ENCODE measurements at places on chromosomes 4 and X. TPM values are rescaled to one million over a fixed set of nuclear protein-coding genes. Genes with fewer than 3 reads are reported as not detected.

- peaks cover 5% of the 10 kb centered on the region for H3K4me1 ChIP-seq
- H3K4me3 ChIP-seq: peak overlapping the region; percentile 63
- peaks cover 10% of the 10 kb centered on the region for H3K36me3 ChIP-seq
- peak overlapping the region; percentile 67 for H3K27ac ChIP-seq
- H3K27me3 ChIP-seq: no peaks in the 10 kb centered on the region
- peak; percentile 43 for DNase-seq
Measured at GRCh38 chrX:135295238-135295943, 13.9 kb upstream of the ETDC start.

The PARM1 gene
- total RNA-seq: 0.48 TPM

DNA sequence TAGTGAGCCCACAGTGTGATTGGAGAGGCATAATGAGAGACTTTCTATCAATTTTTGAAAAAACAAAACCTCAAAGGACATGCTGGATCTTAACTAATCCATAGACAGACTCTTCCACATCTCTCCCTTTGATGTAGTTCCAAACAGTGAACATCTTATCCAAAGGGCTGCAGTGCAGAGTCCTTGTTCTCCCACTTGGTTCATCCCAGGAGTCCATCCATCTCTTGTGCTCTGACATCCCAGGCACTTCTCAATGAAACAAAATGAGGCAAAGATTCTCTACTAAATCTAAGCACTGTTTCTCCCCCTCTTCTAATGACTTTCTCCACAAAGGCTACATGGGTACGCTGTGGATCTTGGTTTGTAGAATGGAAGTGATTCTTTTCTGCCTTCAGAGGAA, 8.3 kb downstream of the SHROOM3 start:
- H3K27me3 ChIP-seq: no peaks in the 10 kb centered on the region
- no peaks in the 10 kb centered on the region for H3K36me3 ChIP-seq
- H3K4me1 ChIP-seq: no peaks in the 10 kb centered on the region
- H3K4me3 ChIP-seq: no peak overlapping the region
- DNase-seq: no peak

- no peak overlapping the region for H3K4me3 ChIP-seq
- no peaks in the 10 kb centered on the region for H3K27me3 ChIP-seq
- H3K4me1 ChIP-seq: no peaks in the 10 kb centered on the region
- no peak for DNase-seq
- H3K27ac ChIP-seq: no peak overlapping the region
Measured at GRCh38 chrX:112669824-112670223, 9.9 kb downstream of the LHFPL1 start.

DNA sequence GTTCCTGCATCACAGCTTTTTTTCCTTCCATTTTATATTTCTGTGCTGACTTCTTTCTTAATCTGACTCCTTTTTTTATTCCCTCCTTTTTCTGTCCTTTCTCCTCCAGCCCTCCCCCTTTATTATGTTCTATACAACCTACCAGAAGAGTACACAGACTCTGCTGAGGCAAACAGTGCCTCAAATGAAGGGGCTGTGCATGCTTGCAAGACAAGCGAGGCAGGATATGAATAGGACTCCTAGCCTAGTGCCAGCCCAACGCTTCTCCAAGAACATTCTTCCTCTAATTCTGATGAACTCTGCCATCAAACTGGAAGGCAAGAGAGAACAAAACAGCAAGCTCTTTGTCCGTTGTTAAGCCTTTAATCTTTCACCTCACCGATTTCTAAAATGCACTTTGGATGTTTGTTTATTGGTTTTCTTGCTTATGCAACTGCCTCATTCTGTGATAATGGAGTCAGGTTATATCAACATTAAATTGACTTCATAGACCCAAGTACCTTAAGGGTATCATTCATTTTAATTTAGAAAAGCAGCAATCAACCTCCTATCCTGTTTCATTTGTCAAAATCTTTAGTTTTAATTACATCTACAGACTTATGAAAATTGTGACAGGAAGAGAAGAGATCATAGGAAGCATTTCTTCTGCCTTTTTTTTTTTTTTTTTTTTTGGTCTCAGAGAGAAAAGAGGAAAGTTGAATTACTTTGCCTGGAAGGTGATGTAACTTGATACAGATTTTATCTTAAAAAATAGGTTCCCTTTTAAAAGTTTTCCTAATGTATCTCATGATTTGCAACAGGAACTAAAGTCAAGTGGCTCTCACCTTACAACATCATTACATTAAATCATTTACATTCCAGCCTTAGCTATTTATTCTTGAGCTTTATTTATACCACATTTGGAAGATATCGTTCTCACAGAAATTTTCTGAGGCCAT, 284.7 kb upstream of the FTHL17 start:
- H3K27me3 ChIP-seq: no peaks in the 10 kb centered on the region
- H3K36me3 ChIP-seq: no peaks in the 10 kb centered on the region
- no peak overlapping the region for H3K4me3 ChIP-seq
- H3K4me1 ChIP-seq: no peaks in the 10 kb centered on the region
- no peak overlapping the region for H3K27ac ChIP-seq

The HSD17B11 gene
- total RNA-seq: 61.0 TPM

- H3K36me3 ChIP-seq: no peaks in the 10 kb centered on the region
- no peak overlapping the region for H3K4me3 ChIP-seq
Measured at GRCh38 chr4:155522201-155522600, 144.4 kb upstream of the GUCY1A1 start.

DNA sequence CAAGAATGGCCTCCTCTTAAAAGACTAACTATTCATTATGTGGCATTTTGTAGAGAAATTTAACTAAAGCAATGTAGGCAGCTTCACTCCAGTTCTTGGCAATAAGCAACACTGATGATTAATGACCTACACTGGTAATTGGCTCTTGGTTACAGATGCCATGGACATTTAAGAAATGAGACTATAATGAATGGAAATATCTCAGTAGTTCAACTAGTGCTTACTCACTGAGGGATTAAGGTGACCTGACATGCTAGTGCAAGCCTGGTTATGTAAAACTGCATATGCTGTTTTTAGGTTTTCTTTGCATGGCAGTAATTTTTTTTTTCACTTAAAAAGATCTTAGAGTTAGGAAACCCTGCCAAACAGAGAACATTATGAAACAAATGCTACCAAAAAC, 152.7 kb upstream of the AADAT start:
- no peaks in the 10 kb centered on the region for H3K27me3 ChIP-seq
- no peak overlapping the region for H3K4me3 ChIP-seq
- no peaks in the 10 kb centered on the region for H3K4me1 ChIP-seq
- no peak overlapping the region for H3K27ac ChIP-seq
- H3K36me3 ChIP-seq: no peaks in the 10 kb centered on the region

GRCh38 chr4:41795796-41796385, 47.4 kb upstream of the PHOX2B start:
- H3K36me3 ChIP-seq: no peaks in the 10 kb centered on the region
- no peaks in the 10 kb centered on the region for H3K4me1 ChIP-seq
- DNase-seq: no peak
- H3K4me3 ChIP-seq: no peak overlapping the region

The GLOD5 gene
- not detected for total RNA-seq

DNA sequence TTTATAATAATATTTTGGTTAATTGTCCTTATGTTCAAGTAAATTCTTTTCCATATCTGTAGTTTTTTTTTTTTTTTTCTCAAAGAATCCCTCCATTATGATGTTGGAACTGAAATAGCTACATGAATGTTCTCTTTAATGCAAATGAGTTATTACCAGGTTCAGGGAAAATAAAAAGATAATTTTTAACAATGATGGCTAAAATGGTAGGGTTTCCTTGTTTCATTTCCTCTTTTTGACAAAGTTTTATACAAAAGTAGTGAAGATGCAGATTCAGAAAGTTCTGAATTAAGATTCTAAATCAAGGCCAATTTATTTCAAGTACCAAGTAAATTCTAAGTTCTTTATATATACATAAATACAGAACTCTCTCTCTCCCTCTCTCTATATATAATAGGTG, 779.0 kb upstream of the INTU start:
- DNase-seq: no peak
- H3K27me3 ChIP-seq: no peaks in the 10 kb centered on the region
- no peaks in the 10 kb centered on the region for H3K4me1 ChIP-seq
- H3K36me3 ChIP-seq: no peaks in the 10 kb centered on the region
- H3K27ac ChIP-seq: no peak overlapping the region
- no peak overlapping the region for H3K4me3 ChIP-seq

The EMCN gene
- total RNA-seq: not detected

The SORBS2 gene
- total RNA-seq: 1.4 TPM
